RCC 7860 (cell line): ENCODE measurements at places on chromosomes 11 and 22.

DNA sequence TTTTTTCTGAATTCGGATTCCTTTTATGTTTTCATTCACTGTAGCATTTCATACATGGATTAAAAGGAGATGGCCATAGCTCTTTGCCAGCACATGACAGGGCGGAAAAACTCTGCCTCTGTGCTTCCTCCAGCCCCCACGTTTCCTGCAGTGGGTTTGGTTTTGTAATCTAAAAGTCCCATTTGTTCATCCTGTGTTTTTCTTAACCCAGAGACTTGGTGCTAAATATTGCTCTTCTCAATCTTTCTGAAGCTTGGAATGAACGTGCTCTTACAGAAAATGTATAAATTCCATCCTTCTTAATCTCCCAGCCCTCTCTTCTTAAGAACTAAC lies 89.9 kb downstream of the PPP6R3 start:
- DNase-seq: no peak

DNA sequence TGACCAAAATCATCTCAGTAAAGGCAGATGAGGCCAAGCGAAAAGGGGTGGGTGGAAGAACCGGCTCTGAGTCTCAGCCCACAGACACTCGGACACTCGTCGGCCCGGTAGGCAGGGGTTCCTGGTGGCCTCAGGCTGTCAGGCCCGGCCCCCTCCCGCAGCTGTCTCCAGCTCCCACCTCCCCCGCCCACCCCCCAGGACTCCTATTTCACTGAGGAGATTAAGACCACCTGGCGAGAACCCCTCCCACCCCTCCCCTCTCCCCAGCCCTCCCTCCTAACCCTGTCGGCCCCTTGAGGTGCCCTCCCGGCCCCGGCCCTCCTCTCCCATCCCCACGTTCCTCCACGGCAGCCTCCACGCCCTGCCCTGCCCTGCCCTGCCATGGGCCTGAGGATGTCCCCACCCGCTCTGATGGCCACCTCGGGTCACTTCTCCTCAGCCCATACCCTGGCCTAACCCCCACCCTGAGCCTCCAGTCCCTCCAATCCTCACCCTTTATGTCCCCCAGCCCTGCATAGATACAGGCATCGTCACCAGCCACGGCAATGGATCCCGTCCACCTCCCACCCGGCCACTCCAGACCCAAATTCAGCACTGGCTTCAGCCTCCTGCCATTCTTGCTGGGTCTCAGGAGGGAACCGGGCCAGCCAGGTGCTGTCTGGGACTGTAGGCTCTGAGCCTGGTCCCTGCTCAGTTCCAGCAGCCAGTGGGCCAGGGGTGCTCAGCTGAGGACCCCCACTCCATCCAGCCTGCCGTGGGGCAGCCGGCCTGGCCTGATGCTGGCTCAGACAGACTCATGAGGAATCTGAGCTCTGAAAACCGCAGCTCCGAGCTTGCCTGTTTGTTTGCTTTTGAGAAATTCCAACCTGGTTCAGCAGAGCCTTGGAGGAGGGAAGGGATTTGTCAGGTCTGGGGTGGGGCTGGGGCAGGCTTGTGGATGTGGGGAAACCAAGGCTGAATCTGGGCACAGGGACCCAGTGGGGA lies 9.8 kb upstream of the TBX1 start:
- DNase-seq: no peak

DNA sequence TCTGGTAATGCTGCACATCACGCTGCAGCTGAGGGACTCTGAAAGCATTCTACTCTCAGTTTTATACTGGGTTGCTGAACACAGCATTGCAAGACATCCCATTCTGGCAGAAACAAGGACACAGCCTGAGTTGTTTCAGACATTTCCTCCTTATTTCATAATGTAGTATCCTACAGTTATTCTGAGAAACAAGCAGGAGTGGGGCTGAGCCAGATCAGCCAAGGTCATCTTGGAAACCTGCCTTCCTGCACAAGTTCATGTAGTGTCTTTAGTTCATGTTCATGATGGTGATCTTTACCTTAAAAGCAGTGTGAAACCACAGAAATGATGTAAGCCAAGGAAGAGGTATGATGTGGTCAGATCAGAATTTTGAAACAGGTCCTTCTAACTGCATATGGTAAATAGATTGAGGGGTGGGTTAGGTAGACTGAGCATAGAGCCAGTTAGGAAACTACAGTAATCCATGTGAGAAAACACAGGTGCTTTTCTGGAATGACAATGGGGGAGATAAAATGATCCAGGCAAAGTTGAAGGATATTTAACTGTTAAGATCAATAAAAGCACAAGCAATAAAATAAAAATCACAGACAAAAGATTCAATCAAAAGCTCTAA lies 1686.8 kb downstream of the LRRC4C start:
- DNase-seq: no peak

GRCh38 chr11:95674657-95675358 lies 114.8 kb downstream of the FAM76B start:
- no peak for DNase-seq

- DNase-seq: no peak
Measured at GRCh38 chr22:46737976-46738646, at the start of gene CERK. Gene CERK (minus strand): TSS chr22:46738252. CDS start chr22:46738148, 104 bp downstream.

GRCh38 chr22:22666307-22667091 lies 22.1 kb downstream of the GGTLC2 start:
- no peak for DNase-seq

DNA sequence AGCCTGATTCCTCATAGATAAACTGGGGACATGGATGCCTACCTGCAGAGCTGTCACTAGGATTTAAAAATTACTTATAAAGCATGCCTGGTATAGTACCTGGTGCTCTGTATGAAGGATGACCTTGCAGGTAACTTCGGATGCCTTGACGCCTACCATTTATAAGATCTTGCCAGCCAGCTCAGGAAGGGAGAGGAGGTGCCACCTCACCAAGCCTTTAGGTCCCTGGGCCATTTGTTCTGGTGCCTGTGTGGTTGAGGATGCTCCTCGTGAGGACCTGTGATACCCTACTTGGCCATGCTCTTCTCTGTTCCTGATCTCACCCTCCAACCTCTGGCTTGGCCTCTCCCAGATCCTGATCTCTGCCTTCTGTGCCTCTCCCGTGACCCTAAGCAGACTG lies 85.2 kb downstream of the FDX1 start:
- DNase-seq: no peak

- no peak for DNase-seq
Measured at GRCh38 chr11:114440121-114440860, 1.0 kb downstream of the REXO2 start.

DNA sequence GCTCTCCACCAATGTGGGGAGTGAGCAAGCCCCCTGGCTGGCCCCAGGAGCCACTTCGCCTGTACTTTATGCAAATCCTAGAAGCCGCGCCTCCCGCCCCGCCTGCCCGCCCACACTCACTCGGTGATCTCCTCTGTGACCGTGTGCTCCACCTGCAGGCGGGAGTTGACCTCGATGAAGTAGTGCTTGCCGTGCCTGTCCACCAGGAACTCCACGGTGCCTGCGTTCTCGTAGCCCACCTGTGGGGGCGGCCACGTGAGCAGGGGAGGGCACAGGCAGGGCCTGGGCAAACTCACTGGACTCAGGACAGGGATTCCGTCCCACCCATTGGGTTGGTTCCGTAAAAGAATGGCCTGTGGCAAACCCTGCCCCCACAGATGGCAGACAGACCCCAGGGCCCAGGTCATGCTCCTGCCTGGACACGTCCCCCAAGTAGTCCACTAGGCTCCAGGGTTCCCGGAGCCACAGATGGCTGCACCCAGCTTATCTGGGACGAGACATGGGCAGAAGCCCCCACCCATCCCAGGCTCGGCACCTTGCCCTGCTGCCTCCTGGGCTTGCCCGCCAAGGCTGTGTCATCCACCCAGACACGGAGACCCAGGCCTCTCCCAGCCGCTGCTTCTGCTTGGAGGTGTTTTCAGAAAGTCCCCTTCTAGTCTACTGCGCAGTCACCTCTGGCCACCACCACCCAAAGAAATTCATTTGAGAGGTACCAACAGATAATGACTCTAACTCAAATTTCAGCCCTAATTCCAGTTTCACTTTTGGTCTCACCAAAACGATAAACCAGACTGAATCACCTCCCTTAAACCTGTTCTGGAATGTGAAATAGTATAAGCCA lies 12.1 kb downstream of the LRFN4 start:
- DNase-seq: no peak
